Spinal cord (tissue), 10 donors: ENCODE measurements at places on chromosomes 5 and 9.
A peak's percentile ranks its signal among the peaks of the same experiment; 100 is the strongest.

- DNase-seq = peak; percentile 78
These were observed 216.1 kb downstream of the MEF2C start for GRCh38 chr5:88666761-88667495.

GRCh38 chr9:70601000-70601951 is 186.8 kb upstream of the KLF9 start:
- peak; percentile 90 for DNase-seq

- DNase-seq = no peak
These were observed 15.3 kb upstream of the SYNPO start for GRCh38 chr5:150625164-150625535.

- DNase-seq = no peak
These were observed 76.6 kb downstream of the F2RL2 start for GRCh38 chr5:76546497-76547102.

DNA sequence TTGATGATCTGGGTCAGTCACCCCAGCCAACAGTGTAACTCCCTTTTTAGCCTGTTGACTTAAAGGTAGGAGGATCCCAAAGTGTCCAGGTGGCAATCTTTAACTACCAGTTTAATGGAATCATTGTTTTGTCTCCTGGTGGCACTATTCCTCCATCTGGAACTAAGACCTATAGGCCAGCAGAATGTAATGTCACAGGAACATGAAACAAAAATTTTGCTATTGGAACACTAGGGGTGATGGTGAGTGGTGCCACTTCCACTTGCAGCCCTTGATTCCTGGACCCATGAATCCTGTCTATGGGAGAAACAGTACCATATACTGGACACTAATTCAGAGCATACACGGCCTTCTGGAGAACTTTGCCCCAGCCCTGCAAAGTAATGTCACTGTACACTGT is 219.5 kb upstream of the RASA1 start:
- no peak for DNase-seq

DNA sequence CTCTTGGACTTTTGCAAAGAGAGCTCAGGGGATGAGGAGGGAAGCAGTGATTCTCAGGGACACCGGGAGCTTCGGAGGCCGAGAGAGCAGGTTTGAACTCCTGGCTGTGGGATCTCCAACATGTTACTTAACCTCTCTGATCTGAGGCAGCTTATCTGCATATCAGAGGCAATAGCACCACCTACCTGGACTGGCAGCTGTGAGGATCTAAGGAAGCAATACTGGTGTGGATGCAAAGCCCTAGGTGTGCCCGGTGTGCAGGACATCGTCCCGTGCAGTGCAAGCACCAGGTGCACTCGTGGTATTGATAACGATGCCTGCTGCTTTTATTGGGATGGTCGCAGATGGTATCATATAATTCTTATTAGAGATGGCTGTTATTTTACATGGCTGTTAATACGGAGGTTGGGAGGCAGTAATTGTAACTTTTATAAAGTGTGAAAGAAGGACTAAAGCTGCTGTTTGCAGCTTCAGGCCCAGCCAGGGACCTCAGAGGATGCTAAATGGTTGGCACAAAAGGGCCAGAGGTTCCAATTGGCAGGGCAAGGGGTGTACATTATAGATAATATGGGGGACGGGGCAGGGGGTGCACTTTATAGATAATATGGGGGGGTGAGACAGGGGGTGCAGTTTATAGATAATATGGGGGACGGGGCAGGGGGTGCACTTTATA is 14.9 kb downstream of the COL5A1 start:
- DNase-seq = no peak

DNA sequence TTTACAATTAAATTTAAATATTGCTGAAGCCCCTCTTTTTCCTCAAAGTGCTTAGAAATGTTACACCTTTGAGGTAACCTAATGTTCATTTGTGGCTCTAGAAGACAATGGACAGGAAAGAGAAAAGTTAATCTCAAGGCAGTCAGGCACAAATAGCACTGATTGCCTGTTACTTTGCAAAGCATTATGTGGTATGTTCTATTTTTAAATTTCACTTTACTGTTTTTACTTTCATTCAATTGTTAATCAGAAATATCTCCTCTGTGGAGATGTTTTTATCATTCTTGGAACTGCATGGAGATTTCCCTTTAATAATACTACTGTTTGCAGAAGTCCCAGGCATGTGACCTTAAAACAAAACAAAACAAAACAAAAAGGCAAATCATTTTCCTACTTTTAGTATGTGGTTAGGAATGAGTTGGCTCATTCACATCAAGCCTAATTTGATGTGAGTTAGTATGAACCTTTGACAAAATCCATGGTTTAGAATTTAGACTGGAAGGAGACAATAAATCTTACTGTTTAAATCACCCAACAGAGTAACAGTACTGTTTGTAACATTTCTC is 67.5 kb downstream of the CWC27 start:
- DNase-seq = no peak

DNA sequence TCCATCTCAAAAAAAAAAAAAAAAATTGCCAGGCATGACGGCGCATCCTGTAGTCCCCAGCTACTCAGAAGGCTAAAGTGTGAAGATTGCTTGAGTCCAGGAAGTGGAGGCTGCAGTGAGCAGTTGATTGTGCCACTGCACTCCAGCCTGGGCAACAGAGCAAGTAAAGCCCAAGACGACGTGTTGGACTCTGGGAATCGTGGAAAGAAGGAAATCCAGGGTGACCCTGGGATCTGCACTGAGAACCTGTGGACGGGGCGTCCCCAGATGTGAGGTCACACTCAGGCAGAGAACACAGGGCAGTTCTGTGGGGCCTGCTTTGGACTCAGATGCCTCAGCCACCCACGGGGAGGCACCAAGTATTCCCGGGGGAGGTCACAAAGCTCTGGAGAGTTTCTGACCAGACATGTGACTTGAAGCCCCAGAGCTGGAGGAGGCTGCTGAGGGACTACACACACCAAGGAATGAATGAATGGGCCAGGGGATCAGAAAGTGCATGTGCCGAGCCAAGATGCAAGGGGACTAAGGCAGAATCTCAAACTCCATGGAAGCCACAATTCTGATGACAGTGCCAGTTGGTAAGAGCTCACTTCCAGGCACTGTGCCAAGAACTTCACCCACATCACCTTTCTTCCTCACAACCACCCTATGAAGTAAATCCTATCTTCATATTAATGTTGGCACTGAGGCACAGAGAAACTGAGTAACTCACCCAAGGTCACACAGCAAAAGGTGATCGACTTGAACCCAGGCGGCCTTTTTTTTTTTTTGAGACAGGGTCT is 12.9 kb downstream of the DYNC2I2 start:
- no peak for DNase-seq

DNA sequence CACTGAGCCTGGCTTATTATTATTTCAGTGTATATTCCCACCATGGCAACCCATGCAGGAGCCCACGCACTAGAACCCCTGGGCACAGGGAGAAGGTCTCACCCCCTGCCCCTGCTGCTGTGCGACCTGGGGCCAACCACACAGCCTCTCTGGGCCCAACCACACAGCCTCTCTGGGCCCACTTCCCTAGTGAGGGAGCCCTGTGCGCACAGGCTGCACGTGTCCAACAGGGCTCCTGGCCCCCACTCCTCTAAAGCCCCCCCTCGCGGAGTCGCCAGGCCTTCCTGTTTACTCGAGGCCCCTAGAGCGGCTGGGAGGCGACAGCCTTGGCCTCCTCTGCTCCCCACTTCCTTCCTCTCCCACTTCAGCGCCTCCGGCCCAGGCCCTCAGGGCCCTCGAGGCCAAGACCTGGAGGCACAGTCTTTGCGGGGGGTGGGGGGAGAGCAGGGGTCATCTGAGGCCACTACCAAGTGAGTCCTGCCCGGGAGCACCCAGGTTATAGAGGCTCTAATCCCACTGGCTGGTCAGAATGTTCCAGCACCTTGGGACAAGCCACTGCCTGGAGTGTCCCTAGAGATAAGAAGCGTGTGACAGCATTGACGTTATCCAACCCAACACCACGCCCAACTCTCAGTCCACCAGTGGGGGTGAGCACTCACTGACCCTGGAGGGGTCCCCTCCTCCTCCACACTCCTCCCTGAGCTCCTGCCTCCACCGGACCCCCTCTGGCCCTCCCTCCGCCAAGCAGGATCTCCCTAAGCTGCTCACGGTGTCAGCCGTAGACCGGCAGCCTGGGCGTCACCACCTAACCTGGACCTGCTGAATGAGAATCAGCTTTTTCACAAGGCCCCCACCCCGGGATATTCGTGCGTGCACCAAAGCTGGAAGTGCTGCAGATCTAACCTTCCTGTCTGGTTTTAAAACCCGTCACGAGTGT is 7.9 kb upstream of the ENG start:
- DNase-seq = no peak

DNA sequence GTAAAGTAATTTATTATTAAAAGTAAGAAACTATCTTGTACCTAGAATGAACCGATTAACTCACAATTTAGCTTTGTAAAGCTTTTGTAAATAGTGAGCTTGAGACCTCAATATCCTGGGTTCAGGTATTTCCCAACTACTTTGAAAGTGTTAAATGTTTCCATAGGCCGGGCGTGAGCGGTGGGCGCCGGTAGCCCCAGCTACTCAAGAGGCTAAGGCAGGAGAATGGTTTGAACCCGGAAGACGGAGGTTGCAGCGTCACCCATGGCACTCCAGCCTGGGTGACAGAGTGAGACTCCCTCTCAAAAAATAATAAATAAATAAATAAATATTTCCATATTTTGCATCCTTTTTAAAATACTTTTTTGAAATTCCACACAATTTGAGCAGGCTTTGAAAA is 1.5 kb upstream of the ANKH start:
- DNase-seq = no peak

DNA sequence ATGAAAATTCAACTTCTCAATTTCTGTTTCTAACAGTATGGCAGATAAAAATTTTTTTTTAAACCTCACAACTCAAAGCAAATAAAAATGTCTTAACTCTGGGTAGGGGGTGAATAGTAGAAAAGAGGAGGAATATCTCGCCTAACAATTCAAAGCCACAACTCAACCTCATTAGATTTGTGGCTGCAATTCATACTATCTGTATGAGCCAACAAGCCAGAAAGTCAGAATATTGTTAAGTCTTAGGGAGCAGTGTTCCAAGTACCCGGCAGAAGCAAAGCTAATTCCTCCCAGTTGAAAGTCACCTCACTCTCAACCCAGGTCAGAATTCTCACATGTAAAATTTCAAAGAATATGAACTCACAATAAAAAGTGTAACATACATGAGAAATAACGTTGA is 15.0 kb downstream of the PJA2 start:
- DNase-seq = no peak

DNA sequence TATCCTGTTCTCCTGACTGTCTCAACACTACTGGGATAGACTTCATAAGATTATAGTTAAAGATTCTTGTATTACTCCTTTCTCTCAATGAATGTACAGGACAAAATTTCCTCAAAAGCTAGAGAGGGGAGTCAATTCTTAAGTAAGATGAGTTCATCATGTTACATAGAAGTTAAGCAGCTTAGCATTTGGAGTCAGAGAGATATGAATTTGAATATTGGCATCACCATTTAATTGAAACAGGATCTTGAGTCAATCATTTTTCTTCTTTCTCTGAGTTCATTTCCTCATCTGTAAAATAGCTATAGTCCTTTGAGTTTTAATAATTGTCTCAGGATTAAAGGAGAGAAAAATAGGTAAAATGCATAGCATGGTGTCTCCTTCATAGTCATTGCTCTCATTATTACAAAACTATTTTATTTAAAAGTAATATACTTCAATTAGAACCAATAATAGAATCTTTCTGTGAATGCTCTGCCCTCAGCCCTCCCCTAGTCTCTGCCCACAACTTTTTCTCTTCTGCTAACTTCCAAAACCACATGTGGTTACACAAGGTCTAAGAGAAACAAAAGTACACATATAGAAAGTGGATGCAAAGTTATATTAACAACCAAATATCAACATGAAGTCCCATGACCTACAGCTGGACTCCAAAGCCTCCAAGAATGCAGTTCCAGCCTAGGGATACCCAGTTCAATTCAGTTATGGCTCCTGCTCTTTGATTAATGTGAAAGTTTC is 265.6 kb downstream of the TLE1 start:
- no peak for DNase-seq

GRCh38 chr9:131773911-131774379 is 34.1 kb upstream of the RAPGEF1 start:
- DNase-seq = peak; percentile 49

GRCh38 chr9:5920860-5921328 is 30.2 kb downstream of the MLANA start:
- no peak for DNase-seq

DNA sequence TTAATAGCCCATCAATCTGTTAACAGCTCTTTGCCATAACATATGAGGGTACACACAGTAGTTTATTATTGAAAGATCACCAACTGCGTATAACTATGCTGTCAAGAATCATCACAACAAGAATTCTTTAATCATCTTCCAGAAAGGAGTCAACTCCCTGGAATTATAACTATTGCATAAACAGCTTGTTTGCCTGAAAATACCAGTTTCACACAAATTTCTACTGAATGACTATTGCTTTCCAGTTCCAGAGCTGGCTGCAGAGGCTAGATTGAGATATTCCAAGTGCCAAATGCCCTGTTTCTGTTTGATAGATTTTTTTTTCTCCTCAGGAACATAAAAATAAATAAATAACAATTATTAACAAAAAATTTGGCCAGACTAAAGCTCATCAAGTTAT is 444.7 kb downstream of the TLE1 start:
- DNase-seq = no peak

DNA sequence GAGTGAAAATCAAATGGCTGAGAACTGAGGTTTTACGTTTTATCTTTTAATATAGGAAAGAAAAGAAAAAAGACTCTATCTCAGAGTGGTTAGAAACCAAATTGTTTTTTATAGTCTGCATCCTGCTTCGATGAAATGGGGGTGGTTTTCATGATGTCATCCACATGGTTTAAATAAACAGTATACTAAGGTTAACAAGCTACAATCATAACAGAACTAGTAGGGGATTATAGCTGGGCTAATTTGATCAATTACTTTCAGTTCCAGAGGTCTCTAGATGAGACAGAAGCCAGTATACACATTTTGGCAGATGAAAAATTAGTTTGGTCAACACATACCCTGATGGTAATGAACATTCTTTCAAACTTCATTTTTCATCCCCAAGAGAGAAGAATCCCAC is 106.3 kb upstream of the SNX2 start:
- DNase-seq = no peak

DNA sequence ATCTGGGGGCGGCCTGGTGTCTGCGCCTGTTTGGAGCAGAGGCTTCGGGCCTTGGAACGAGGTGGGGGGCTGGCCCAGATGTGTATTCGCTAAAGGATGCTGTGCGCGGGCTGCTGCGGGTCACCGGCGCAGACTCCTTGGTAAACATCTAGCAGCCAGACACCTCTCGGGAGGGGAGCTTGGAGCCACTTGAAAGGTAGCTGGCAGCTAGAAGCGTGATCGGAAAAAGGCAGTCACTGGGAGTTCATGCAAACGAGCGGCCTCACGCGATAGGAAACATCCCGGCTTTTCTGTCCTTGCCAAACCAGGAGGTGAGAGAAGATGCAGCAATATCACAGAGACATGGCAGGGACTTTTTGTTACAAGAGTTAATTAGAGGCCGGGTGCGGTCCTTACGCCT is 8.1 kb downstream of the LAMC3 start:
- no peak for DNase-seq

GRCh38 chr5:32489791-32490562 is 45.4 kb upstream of the ZFR start:
- DNase-seq = peak; percentile 89
